Activated CD4-positive, alpha-beta T cell treated with anti-CD3 and anti-CD28 coated beads for 36 hours (primary cell): ENCODE measurements at places on chromosomes 11 and 22.

DNA sequence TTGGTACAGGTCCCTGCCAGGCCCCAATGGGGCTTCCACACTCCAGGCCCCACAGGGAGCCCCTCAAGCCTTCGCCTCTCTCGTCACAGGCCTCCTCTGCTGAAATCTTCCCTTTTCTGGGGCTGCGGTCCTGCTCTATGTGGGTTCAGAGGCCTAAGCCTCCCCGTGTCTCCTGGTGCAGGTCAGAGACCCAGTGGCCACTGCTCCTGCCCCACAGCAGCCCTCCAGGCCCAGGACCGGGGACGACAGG is 5.9 kb upstream of the IFITM3 start:
- no peaks in the 10 kb centered on the region for H3K27me3 ChIP-seq
- no peaks in the 10 kb centered on the region for H3K36me3 ChIP-seq
- peaks cover 62% of the 10 kb centered on the region for H3K4me1 ChIP-seq
- H3K4me3 ChIP-seq = peak overlapping the region; percentile 36

- peaks cover 72% of the 10 kb centered on the region for H3K36me3 ChIP-seq
- no peak for DNase-seq
- H3K27ac ChIP-seq = no peak overlapping the region
Measured at GRCh38 chr22:49889071-49889470, 29.2 kb downstream of the ALG12 start.

DNA sequence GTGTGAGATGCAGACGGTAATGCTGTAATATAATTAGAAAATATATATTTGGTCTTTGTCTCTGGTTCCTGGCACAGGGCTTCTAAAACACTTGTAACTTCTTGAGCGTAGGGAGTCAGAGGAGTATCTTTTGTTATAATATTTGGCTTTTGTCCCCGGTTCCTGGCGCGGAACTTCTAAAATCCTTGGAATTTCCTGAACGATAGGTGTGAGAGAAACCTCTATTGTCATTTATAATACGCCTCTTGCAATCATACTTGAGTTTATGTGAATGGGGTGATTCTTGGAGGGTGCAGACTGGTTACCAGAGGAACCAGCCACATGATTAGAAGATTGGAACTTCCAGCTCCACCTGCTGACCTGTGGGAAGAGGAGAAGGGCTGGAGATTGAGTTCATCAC is 54.1 kb upstream of the ZBED5 start:
- no peak for DNase-seq
- no peak overlapping the region for H3K4me3 ChIP-seq
- no peaks in the 10 kb centered on the region for H3K27me3 ChIP-seq
- H3K4me1 ChIP-seq = peaks cover 5% of the 10 kb centered on the region
- no peak overlapping the region for H3K27ac ChIP-seq

GRCh38 chr11:127059286-127059685 is 58.7 kb upstream of the KIRREL3 start:
- H3K4me3 ChIP-seq = no peak overlapping the region
- no peak for DNase-seq
- H3K36me3 ChIP-seq = no peaks in the 10 kb centered on the region
- no peaks in the 10 kb centered on the region for H3K4me1 ChIP-seq

GRCh38 chr22:30344447-30345200 is 12.1 kb downstream of the SF3A1 start:
- peak overlapping the region; percentile 12 for H3K4me3 ChIP-seq
- H3K27ac ChIP-seq = peak overlapping the region; percentile 74
- peak; percentile 76 for DNase-seq
- peaks cover 82% of the 10 kb centered on the region for H3K36me3 ChIP-seq

- H3K27ac ChIP-seq = no peak overlapping the region
- H3K4me1 ChIP-seq = no peaks in the 10 kb centered on the region
- peaks cover 23% of the 10 kb centered on the region for H3K27me3 ChIP-seq
- H3K4me3 ChIP-seq = no peak overlapping the region
Measured at GRCh38 chr22:45628515-45628914, 43.1 kb upstream of the ATXN10 start.

DNA sequence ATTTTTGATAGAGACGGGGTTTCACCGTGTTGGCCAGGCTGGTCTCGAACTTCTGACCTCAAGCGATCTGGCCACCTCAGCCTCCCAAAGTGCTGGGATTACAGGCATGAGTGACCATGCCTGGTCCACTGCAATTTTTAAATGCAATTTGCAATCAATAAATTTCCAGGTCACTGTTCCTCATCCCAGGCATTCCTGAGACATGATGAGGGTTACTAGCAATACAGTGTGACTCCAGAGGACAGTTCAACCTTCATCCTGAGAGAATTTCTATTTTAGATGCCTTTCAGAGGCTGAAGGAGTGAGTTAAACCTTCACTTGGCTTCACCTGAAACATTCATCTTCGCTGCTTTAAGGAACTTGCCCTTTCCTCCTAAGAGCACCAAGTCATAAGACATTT is 9.7 kb upstream of the UBASH3B start:
- H3K27me3 ChIP-seq = no peaks in the 10 kb centered on the region
- DNase-seq = no peak
- no peak overlapping the region for H3K27ac ChIP-seq
- H3K4me3 ChIP-seq = no peak overlapping the region
- peaks cover 5% of the 10 kb centered on the region for H3K4me1 ChIP-seq

- no peak overlapping the region for H3K27ac ChIP-seq
- DNase-seq = peak; percentile 71
Measured at GRCh38 chr22:50247748-50248147, 2.9 kb upstream of the TUBGCP6 start.

DNA sequence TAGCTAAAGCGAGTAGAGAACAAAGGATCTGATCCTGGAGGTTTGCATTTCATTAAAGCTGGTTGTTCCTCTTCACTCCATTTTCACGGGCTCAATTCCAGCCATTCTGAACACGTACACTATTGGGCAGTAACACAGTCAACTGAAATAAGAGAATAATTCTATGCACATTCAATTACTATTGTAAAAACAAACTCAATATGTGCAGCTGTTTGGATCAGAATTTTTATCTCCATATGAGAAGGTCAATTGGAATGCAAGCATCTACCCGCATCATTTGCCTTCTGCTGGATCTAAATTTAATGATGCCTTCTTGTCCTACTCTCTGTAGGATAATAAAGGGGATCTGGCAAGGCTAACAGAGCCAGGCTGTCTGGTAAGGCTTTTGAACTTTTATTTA is 562.8 kb upstream of the CCDC179 start:
- H3K36me3 ChIP-seq = no peaks in the 10 kb centered on the region
- no peaks in the 10 kb centered on the region for H3K27me3 ChIP-seq
- no peak overlapping the region for H3K27ac ChIP-seq

GRCh38 chr11:58059007-58059350 is 28.2 kb downstream of the OR6Q1 start:
- no peak overlapping the region for H3K4me3 ChIP-seq
- no peak overlapping the region for H3K27ac ChIP-seq
- no peaks in the 10 kb centered on the region for H3K4me1 ChIP-seq

DNA sequence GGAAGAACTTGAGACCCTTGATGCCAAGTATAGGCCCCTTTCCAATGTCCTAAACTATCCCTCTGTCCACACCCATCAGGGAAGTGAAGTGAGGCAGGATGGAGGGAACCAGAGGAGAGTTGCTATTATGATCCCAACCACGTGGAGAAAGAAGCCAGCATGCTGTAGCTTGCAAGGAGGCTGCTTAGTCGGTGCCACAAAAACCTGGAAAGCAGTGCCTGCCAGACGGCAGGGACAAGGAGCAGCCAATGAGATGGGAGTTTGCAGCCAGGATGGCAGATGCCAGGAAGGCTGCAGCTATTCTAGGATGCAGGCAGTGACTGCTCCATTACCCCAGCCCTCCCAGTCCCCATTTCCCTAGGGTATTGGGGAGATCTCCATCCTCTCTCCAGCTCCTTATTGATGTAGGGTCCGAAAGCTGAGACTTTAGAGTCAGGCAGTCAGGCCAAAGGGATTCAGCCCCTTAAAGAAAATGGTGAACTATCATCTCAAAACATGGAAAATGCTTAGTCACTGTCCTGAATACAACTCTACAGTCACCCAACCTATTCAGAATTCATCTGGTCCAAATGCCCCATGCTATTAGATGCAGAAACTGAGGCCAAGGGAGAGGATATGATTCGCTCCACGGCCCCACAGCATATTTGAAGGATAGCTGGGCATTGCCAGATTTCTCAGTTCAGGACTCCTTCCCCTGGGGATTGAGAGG is 18.4 kb upstream of the LRRC55 start:
- H3K36me3 ChIP-seq = no peaks in the 10 kb centered on the region
- H3K27ac ChIP-seq = no peak overlapping the region
- no peak overlapping the region for H3K4me3 ChIP-seq
- peaks cover 5% of the 10 kb centered on the region for H3K27me3 ChIP-seq
- DNase-seq = no peak
- H3K4me1 ChIP-seq = no peaks in the 10 kb centered on the region

DNA sequence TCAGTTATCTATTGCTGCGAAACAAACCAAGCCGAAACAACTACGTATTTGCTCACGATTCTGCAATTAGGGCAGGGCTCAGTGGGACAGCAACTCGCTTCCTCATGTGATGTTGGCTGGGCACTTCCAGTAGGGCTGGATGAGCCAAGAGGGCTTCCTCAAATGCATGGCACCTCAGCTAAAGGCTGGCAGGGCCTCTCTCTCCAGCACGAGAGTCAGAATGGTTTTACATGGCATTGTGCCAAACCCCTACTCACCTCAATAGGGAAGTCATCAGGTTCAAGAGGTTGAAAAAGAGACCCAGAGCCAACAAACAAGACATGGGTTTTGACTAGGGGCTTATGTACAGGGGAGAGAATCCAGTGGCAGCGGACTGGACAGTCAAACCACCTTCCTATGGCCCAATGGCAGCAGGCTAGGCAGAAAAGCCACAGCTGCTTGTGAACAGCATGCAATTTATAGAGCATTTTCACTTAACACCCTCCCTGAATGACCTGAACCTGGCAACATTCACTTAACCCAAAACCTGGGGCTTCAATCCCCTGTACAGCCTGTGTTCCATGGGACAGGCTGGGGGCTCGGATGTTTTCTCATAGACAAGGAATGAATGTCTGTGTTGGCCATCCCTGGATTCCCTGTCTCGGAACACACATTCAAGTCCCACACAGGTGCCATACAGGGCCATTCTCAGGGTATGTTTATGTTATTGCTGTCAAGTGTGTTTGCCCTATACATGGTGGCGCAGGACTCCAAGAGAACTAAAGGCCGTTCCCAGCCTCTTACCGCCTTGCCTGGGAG is 154.2 kb upstream of the NAV2 start:
- H3K27ac ChIP-seq = no peak overlapping the region
- no peaks in the 10 kb centered on the region for H3K36me3 ChIP-seq
- peaks cover 2% of the 10 kb centered on the region for H3K4me1 ChIP-seq
- peaks cover 8% of the 10 kb centered on the region for H3K27me3 ChIP-seq

DNA sequence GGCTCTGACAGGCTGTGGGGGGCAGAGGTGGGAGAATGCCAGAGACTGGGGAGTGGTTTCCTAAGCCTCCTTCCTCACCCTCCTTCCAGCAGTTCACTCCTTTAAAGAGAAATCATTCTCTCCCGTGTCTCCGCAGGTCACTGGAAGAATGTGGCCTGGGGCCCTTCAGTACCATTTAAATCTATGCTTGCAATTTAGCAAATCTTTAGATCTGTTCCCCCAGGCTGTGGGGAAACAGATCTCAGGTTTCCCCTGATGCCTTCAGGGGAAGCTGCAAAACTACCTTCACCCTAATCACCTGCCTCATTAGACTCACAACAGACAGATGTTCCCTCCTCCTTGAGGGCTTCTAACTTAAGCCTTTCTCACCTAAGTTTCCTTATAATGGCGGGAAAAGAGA is 55.3 kb downstream of the KIRREL3 start:
- H3K27ac ChIP-seq = no peak overlapping the region
- DNase-seq = no peak
- no peaks in the 10 kb centered on the region for H3K36me3 ChIP-seq
- no peak overlapping the region for H3K4me3 ChIP-seq
- H3K4me1 ChIP-seq = no peaks in the 10 kb centered on the region

DNA sequence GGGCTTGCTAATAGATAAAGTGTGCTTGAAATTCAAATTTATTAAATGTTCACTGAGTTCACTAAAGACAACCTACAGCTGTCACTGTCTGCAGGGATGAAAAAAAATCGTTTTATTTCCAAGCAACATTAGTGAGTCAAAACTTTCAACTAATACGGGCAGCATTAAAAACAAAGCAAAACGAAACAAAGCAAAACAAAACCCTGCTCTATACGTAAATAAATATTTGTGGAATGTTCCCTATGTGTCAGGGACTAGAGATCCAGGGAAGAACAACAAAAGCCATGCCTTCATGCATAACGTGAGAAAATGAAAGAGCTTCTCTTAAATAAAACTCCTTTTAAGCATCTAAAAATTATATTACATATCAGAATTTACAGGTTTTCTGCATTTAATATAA is 553 bp downstream of the NAALAD2 start:
- no peak overlapping the region for H3K4me3 ChIP-seq
- no peaks in the 10 kb centered on the region for H3K36me3 ChIP-seq

DNA sequence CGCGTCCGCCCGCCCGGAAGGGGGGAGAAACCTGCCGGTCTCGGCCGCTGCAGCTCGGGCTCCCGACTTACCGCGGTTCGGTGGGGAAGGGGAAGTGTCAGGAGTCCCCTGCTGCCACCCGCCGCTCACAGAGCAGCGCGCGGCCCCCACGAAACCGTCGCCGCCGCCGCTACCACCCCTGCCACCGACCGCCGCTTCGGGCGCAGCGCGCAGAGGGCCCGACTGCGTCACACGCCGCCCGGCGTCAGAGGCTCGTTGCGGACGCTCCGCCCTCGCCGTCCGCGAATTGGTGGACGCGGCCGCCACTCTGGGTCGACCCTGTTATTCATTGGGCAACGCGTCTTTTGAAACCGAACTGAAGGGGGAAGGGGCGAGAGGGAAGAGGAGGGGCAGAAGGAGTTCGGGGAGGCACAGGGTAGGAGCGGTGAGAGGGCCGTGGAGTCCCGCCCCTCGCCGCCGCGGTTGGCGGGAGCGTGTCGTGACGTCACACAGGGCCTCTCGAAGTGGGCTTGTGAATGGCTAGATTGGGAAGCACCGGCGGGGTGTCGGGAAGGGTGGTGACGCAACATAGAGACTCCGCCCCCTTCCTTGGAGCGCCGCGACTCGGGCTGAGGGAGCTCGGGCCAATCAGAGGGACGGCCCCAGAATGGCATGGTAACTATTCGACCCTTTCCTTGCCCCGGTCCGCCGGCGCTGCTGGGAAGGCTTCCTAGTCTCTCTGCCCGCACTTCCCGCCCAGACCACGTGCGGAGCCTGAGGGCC is at the start of gene NUP98:
TSS of gene NUP98 (minus strand) at position 226 of the 762 bp plus-strand sequence. CDS start 15,437 bp downstream, outside the sequence.
- no peaks in the 10 kb centered on the region for H3K27me3 ChIP-seq
- peaks cover 39% of the 10 kb centered on the region for H3K4me1 ChIP-seq
- H3K36me3 ChIP-seq = peaks cover 36% of the 10 kb centered on the region
- H3K27ac ChIP-seq = peak within 1 kb of the TSS; percentile 100
- H3K4me3 ChIP-seq = peak within 1 kb of the TSS; percentile 99

- H3K36me3 ChIP-seq = peaks cover 21% of the 10 kb centered on the region
- H3K4me1 ChIP-seq = peaks cover 29% of the 10 kb centered on the region
- H3K4me3 ChIP-seq = peak overlapping the region; percentile 91
Measured at GRCh38 chr22:35257002-35257320, 332 bp upstream of the HMGXB4 start.

GRCh38 chr22:33562501-33562900 is 357.8 kb downstream of the LARGE1 start:
- H3K36me3 ChIP-seq = no peaks in the 10 kb centered on the region
- no peak overlapping the region for H3K4me3 ChIP-seq
- no peak for DNase-seq
- H3K27me3 ChIP-seq = no peaks in the 10 kb centered on the region
- peaks cover 7% of the 10 kb centered on the region for H3K4me1 ChIP-seq

GRCh38 chr11:82398300-82398815 is 335.3 kb downstream of the FAM181B start:
- H3K27me3 ChIP-seq = no peaks in the 10 kb centered on the region
- no peak for DNase-seq
- no peaks in the 10 kb centered on the region for H3K4me1 ChIP-seq

GRCh38 chr11:104286129-104286528 is 122.2 kb upstream of the PDGFD start:
- H3K4me3 ChIP-seq = no peak overlapping the region
- peaks cover 2% of the 10 kb centered on the region for H3K27me3 ChIP-seq
- no peak overlapping the region for H3K27ac ChIP-seq
- no peaks in the 10 kb centered on the region for H3K36me3 ChIP-seq
- no peaks in the 10 kb centered on the region for H3K4me1 ChIP-seq
